ENCODE measurements at places on chromosomes 16 and 17. TPM values are rescaled to one million over a fixed set of nuclear protein-coding genes. Genes with fewer than 3 reads are reported as not detected.

Gene SLC13A2
- total RNA-seq, result 0.16 TPM

Gene METRNL
- 27.4 TPM for total RNA-seq

Gene CA10
- not detected for total RNA-seq

Gene KRTAP1-1
- total RNA-seq, result not detected

Gene DNASE1L2
- 0.75 TPM for total RNA-seq

Gene SLC35G3
- not detected for total RNA-seq

Gene ASB16
- total RNA-seq, result not detected

Gene CCL16
- not detected for total RNA-seq

Gene B9D1
- total RNA-seq, result 42.4 TPM

Gene GGT6
- not detected for total RNA-seq

Measured in A549 treated with ZK216348 at 1 μM for 4 hours (cell line).